ENCODE measurements at places on chromosomes 5 and 9.

DNA sequence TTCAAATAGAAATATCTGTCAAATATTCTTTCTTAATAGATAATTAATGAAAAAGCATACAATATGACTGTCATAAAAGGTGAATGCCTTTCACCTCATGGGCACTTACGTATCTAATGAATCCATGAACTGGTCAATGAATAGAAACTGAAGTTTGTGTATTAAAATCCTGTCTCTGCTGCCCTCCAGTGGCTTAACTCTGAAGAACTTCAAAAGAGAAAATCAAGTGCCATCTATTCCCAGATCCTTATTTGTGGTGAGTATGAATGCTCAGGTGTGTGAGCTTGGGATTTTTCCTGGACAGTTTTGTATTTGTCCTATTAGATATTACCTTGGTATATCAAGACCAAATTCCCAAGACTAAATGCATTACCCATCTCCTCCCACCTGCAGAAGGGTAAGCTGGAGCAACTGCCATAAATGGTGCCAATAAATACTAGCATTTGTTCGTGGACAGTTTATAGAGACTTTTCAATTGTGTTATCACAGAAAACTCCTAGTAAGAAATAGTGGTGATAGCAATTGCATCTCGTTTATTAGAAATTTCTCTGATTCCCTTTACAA, 44.0 kb upstream of the SVEP1 start:
- peak; percentile 32 for DNase-seq

DNA sequence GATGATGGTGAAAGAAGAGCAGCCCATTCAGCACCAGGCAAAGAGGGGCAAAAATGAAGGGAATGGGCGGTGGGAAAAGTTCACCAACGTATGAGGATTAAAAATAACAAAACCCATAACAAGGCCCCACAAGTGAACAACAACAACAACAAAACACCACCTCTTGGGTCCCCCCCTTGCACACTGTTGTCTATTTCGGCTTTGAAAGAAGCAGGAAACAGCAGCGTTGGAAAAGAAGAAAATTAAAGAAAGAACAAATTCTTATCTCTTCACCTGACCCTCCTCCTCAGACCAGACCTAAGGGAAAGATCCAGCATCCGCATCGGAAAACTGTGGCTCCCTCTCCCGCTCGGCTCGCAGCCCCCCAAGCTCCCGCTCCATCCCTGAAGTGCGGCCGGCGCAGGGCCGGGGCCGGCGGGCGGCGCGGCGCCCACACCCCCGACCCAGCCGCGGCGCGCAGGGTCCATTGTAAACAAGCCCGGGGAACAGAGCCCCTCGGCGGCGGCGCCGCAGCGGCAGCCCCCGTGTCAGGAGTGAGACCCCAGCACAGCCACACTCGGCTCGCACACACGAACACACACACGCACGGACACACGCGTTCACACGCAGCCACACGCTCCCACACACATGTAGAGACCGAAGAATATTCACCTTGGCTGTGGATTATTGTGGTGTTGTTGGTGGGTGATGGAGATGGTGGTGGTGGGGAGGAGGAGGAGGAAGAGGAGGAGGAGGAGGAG, 535 bp downstream of the RFX3 start:
- peak; percentile 40 for DNase-seq

DNA sequence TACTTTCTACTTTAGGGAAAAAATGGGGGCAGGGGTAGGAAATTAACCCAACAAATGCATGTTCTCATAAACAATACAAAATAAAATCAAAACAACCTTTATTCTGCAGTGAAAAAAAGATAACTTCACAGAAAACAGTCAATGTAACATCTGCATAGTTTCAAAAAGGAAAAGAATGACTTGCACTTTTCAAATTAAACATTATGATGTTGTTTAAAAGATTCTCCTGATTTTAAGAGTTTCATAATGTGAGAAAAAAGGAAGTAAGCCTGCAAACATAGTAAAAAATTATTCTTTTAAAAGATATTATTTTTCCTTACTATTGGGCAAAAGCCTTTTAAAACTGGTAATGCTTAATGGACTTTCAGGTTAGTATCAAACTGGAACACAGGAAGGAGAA, 7.6 kb downstream of the C9orf72 start:
- DNase-seq: no peak

DNA sequence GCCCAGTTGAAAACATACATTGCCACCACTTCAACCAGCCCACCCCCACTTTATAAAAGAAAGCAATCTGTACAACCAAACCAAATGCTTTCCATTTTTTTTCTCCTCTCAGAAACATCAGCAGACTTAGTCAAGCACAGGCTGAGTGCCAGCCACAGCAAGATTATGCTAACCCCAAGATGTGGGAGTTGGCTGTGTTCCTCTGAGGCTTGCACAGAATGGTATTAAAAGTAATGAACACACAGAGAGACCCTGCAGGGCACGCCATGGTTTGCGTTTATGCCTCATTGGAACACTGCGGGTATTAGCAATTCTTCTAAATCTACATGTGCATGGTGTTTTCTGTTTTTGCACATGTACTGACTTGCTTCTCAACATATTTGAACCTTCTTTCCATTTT, 419.9 kb upstream of the GRAMD2B start:
- DNase-seq: no peak

- DNase-seq: no peak
These were observed 66.9 kb downstream of the SEMA4D start for GRCh38 chr9:89430995-89431394.

DNA sequence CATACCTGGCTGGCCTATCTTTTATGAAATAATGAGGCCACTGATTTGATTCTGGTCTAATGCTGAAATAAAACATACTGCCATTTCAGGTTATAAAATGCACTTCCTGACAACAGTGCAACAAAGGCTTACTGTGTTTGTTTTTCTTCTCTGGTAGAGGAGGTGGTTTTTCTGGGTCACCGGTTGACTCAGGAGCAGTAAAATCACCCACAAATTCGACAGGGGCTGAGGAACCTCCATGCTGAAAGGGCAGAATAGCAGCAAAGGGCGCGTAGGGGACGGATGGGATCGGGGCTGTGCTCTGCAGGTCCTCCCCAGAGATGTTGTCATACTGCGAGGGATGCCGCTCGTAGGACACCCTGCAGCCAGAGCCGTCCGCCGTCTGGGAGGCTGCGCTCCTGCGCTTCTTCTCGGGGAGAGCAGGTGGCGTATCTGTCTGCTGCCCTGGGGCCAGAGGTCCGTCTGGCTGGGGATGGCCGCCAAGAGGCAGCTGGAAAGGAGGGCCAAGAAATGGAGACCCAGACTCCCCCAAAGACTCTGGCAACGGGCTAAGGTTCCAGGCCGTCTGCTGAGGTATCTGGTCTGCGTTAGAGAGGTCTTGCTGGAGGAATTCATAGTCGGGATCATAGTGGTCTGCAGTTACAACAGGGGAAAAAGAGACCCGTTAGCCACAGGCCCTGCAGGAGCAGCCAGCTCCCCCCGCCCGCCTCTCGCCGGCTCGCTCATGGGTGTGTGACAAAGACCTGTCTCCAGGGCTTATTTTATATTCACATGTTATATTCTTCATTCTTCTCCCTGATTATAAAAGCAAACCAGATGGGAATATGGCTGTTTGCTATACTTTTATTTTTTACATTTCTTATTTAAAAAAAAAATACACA, 80.7 kb downstream of the PRRT1B start:
- no peak for DNase-seq

DNA sequence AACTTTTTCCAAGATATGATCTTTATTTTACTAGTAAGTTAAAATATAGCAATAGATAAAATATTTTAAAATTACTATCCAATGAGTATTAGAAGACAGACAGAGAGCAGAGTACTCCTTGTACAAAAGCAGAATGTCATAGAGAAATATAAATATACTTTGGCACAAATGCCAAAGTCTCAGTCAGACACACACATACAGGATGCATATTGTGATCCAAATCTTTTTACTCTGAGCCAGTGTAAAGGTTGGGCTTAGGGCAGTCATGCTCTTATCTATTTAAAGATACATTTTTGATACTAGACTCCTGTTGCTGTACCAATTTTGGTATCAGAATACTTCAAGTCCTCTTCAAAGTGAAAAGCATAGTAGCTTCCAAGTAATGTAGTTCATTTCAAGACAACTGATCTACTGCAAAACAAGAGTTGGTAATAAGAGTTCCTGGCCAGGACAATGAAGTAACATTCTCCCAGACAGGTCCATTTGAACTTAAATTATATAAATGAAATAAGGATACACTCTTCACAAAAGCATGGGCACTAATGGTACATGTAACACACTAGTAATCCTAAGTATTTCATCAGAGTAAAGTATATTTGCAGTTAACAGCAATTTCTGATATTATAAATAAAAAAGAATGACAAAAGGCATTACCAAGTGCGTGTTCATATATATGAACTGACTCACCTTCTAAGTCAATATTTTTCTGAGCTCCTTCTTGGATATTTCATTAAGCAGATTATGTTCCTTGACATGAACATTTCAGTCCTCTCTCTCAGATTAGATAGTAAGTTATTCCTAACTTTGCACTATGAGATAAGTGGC, 10.5 kb downstream of the PFDN1 start:
- no peak for DNase-seq

GRCh38 chr9:136122425-136123383, 4.0 kb upstream of the TMEM250 start:
- peak; percentile 82 for DNase-seq

DNA sequence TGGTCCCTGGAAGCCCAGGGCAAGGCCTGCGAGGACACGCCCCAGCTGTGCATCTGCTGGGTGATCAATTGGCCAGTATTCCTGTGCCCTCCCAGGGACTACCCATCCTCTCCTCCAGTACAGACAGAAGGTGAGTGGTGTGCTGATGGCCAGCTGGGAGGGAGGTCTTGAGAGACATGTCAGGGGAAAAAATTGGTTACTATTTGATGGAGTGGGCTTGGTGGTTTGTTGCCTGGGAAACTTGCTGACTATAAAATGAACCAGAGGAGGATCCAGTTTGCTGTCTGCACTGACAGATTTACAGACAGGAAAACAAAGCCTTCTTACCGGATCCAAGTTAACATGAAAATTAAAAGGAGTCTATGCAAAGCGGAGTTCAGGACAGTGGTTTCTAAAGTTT, 40.3 kb downstream of the MAP1B start:
- DNase-seq: no peak

DNA sequence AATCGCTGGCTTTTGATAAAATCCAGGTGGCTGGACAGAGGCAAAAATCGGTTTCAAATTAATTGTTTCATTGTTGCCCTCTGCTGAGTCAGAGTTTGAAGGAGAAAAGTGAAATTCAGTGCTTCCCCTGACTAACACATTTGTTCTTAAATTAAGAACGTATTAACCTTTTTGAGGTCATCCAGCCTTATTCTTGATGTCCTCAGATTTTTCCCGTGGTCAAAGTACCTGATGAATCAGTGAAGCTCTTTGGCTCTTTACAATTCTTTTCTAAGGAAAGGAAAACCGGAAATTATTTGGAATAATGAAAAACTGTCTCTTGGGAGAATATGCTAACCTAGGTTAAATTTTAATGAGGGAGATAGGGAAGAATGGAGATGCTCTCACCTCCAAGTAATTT, 21.6 kb downstream of the OSMR start:
- DNase-seq: no peak

GRCh38 chr9:134930398-134930797, 12.7 kb upstream of the FCN1 start:
- no peak for DNase-seq

DNA sequence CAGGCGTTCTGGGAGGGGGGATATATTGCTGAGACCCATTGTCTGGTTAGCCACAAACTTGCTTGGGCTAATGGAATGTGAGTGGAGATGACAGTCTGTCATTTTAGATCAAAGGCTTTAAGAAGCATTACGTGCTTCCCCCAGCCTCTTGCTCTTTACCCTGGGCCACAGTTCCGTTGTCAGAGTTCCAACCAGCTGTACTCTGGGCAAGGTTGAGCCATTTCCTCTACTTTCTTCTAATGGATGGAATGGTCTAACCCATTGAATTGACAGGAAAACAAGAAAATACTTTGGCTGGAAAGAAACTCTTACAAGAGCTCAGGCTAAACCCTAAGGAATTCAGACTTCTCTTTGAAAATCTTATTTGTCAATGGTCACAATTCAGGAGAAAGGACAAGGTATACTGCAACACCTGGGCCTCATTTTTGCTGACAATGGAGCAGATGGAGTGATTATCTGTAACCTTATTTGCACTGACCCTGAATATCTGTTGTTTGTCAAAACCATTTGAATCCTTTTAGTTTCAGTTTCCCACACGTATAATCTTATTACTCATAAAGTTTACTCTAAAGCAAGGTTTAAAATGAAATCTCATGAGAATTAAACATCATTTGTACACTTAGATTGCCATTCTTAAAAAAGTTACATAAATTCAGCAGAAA, 231.4 kb downstream of the PDE4D start:
- DNase-seq: no peak

DNA sequence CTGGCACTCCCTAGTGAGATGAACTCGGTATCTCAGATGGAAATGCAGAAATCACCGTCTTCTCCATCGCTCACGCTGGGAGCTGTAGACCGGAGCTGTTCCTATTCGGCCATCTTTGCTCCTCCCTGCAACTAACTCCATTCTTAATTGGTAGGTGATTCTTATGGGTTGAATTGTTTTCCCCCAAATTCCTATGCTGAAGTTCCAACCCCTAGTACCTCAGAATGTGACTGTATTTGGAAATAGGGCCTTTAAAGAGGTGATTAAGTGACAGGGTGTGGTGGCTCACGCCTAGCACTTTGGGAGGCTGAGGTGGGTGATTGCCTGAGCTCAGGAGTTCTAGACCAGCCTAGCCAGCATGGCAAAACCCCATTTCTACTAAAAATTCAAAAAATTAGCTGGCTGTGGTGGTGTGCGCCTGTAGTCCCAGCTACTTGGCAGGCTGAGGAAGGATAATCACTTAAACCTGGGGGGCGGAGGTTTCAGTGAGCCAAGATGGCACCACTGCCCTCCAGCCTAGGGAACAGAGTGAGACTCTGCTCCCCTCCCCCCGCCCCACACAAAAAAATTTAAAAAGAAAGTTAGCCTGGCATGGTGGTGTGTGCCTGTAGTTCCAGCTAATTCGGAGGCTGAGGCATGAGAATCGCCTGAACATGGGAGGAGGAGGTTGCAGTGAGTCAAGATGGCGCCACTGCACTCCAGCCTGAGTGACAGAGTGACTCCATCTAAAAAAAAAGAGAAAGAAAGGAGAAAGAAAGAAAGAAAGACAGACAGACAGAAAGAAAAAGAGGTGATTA, 25.2 kb upstream of the FOCAD start:
- no peak for DNase-seq

DNA sequence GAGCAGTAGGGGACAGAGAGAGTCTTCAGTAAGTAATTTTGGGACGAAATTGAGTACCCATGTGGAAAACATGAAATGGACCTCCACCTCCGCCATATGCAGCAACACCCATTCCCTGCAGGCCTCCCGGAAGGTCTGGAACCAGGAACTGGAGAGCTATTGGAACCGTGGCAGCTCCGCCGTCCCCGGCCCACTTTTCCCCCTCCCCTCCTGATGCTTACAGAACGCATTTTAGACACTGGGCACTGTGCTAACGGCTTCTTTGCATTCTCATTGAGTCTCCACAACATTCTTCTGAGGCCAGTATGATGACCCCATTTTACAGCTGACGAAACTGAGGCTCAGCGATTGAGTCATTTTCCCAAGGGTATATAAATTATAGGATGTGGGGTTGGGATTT, 20.4 kb upstream of the ZBTB43 start:
- no peak for DNase-seq

GRCh38 chr5:171386006-171386671, 1.5 kb upstream of the NPM1 start:
- no peak for DNase-seq

GRCh38 chr5:1952444-1953099, 69.8 kb upstream of the IRX4 start:
- no peak for DNase-seq

GRCh38 chr9:130639124-130639765, 25.1 kb upstream of the PRDM12 start:
- no peak for DNase-seq

Data from activated naive CD8-positive, alpha-beta T cell treated with anti-CD3 and anti-CD28 coated beads, Interleukin-2, amount 50 U/mL, for 24 hours (primary cell).